ENCODE measurements at places on chromosomes 5 and 9.

DNA sequence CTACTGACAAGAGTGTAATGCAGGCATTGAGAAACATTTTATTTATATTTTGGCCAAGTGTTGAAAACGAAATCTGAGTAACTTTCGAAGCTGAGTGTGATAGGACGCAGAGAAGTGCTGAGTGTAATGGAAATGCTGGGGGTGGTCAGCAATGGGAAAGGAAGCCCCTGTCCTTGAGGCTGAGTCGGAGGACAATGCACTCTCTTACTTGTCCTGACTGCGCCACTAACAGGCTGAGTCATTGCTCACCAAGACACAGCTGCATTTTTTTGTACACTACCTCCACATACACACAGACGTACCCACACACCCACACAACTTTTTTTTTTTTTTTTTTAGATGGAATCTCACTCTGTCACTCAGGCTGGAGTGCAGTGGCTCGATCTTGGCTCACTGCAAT lies 637.7 kb downstream of the SLCO4C1 start:
- no peak for DNase-seq

GRCh38 chr5:6734781-6735180 lies 21.5 kb downstream of the TENT4A start:
- no peak for DNase-seq

GRCh38 chr5:102974177-102974576 lies 145.8 kb downstream of the GIN1 start:
- DNase-seq = no peak

- DNase-seq = no peak
These were observed 68.1 kb upstream of the SPIN1 start for GRCh38 chr9:88319936-88320747.

DNA sequence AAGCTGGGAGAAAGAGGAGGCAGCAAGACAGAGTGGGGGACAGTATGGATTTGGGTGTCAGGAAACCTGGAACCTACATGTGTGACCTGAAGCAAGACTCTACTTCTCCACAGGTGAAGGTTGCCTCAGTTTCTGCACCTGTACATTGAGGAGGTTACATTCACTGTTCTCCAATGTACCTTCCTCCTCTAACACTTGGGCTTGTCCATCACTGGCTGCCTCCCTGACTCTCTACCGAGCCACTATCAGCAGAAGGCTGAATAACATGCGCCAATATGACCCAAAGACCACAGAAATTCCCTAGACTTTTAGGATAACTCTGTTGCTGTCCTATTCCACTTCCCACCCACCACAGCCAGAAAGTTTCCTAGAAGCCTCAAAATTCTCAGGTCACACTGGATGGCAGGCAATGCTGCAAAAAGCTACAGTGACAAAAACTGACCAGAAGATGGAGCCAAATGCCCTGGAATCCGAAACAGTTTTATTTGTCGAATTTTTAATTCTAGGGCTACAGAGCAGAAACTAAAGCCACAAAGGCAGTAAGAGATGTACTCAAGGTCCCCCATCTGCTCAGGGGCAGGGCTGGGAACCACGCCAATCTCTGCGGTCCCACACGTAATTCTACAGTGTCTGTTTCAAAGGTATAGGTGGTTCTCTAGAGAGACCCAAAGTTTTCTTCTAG lies 64.4 kb downstream of the FAM114A2 start:
- no peak for DNase-seq

- DNase-seq = no peak
These were observed 6.7 kb downstream of the PTCH1 start for GRCh38 chr9:95509851-95510708.

DNA sequence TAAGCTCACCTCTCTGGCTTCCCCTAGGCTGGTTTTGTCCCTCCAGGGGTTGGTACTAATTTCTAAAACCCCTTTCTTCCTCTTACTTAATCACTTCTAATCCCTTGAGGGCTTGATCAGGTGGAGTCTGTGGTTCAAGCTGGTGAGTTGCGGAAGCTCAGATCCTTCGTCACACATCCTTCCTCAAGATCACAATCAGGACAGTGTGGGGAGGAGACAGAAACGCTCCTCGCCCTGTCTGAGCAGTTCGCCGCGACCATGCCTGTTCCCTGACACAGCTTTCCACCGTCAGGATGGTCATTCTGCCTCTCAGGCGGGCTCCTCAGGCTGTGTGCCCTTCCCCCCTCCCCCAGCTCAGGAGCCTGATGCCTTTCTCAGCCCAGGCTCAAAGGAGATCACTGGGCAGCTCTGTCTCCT lies 24.3 kb downstream of the CPLX2 start:
- no peak for DNase-seq

DNA sequence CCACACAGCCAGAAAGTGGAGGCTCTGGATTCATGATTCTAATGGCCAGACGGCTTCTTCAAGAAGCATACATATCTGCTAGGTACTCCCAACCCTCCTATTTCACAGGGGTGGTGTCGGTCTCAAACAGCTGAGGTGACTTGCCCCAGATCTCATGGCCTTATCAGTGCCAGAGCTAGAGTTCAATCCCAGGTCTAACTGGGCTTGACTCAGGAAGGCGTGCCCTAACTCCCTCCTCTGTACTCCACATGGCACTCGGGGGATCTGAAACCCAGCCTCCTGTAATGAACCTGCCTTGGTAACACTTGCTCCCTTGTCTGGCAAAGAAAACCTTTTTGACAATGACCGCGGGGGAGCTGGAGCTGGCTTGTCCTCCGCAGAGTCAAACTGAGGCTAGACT lies 2.1 kb downstream of the QRFP start:
- DNase-seq = no peak

- DNase-seq = no peak
These were observed 69.5 kb upstream of the HSPB3 start for GRCh38 chr5:54385994-54386393.

- DNase-seq = no peak
These were observed 34.0 kb upstream of the KLF4 start for GRCh38 chr9:107523539-107523938.

DNA sequence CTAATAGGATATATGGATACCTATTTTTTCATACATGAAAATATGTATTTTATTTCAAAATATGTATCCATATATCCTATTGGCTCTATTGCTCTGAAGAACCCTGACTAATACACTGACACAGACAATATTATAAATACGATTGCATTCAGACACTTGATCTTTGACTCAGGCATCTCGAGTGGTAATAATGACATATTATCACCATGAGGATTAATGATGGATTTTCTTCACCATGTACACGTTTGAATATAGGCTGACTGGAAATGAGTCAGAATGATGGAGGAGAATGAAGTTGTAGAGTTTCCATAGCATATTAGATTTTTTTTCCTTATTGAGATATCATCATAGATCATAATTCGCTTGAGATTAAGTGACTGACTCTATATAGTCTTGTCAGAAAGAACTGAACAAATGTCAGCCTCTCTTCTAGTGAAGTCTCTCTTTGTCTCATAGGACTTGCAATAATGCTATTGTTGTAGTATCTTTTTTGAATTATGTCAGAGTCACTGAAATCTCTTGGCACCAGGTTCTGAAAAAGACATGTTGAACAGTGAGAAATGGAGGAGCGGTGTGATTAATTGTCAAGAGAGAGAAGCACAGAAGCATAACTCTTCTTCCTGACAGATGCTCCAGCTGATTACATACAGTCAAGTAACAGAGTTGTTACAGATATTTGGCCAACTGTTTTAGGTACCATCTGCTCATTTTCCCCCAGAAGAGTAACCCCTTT lies 41.4 kb upstream of the SLCO6A1 start:
- DNase-seq = no peak

- no peak for DNase-seq
These were observed 9.9 kb upstream of the PTGER4 start for GRCh38 chr5:40669606-40670390.

GRCh38 chr5:140634103-140634502 lies 1.1 kb upstream of the CD14 start:
- no peak for DNase-seq

DNA sequence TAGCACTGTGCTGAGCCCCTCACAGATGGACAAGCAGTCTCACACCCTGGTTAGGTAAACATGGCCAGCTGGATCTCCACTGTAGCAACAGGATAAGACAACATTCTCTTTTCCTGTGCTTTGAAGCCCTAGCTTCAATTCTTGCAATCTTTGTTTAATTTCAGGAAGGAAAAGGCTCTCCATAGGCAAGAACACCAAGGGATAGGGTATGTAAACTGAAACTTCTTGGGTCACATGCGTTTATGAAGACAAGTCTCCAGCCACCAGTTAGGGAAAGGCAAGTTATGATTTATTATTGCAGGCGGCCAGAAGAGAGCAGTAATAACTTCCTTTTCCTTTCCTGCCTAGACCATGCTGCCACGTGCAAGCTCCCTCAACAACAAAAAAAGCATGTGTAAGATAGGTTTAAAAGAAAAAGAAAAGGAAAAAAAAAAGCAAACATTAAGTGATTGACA lies 50.1 kb upstream of the POU5F2 start:
- no peak for DNase-seq

DNA sequence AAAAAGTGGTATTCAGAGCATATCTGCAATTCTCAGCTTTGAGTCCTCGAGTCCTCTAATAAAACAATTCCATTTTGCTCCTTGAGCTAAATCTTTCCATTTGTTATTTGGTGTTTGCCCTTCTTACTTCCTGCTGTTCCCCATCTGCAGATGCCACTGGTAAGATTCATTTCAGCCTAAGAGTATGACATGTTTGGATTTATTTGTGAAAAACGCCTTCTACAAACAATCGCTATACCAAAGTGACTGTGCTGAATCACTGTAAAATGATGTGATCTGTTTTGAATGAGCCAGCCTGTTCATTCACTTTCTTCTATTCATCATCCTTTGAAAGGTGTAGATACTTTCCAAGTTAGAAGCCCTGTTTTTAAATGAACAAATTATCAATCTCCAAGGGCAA lies 27.7 kb downstream of the KCTD16 start:
- no peak for DNase-seq

- DNase-seq = no peak
These were observed 14.6 kb upstream of the F2R start for GRCh38 chr5:76701298-76701697.

- no peak for DNase-seq
These were observed 23.9 kb upstream of the FANCC start for GRCh38 chr9:95341293-95341962.

- no peak for DNase-seq
These were observed 299.6 kb upstream of the GRIN3A start for GRCh38 chr9:102038006-102038405.

- no peak for DNase-seq
These were observed 186.4 kb downstream of the CDK5RAP2 start for GRCh38 chr9:120393386-120394057.

DNA sequence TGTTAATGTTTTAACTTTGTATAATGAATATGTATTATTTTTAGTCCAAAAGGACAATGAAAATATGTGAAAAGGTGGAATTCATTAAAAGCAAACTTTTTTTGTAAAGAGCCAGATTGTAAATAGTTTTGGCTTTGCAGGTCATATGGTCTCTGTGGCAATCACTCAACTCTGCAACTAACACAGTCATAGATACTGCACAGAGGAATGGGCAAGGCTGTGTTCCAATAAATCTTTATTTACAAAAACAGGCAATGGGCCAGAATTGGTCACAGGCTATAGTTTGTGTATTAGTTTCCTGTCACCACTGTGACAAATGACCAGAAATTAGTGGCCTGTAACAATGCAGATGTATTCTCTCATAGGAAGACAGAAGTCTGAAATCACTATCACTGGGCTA lies 125.4 kb upstream of the PTCH1 start:
- DNase-seq = no peak

DNA sequence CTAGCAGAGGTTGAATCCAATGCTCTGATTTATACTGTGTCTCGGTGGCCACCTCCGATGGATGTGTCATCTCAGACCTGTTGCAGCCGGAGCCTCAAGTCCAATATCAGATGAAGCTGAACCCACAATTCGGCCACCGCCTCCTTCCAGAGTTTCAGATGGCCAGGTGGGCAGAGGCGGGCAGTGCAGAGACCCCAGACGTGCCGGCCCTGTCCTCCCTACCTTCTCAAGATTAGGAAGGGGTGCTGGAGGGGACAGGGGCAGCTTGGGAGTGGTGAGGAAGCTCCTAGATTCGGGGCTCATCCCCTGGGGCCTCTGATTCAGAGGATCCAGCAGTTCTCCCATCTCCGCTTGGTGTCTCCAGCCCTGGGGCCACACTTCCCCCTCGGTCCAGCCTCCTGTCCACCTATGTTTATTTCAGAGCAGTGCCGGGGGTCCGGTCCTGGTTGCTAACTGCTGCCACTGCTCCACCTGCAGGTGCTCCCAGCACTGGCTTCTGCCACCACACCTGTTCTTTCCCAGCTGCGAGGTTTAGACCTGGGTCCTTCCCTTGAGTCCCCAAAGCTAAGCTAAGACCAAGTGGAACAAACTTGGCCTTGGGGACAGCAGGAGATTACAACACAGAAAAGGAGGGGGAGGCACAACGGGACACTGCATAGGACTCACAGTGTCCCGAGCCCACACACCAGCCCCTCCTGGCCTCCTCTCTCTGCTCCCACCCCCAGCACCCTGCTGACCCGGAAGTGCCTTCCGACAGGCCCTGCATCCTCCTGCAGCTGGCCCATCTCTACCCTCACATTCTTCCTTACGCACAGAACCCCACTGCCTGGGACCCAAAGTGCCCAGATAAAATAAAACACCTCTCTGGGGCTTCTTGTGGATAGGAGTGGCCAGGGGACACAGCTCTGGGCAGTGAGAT lies 81.6 kb downstream of the NTNG2 start:
- DNase-seq = no peak

DNA sequence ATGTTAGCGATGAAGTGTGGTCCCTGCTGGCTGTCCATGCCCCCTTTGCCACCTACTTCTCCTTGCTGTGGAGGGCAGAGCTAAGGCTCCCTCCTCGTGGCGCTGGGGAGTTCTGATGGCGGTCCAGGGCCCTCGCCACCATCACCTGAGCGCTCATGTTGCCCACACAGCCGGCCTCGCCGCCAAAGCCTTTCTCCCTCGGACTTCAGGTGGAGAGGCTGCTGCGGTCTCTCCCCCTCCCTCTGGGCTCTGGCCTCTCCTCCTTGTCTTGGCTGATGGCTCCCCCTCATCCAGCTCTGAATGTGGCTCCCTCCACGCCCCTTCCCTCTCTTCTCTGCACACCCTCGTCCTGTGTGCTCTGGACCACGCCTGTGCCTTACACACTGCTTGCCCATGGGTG lies 14.5 kb upstream of the LPCAT1 start:
- DNase-seq = no peak

DNA sequence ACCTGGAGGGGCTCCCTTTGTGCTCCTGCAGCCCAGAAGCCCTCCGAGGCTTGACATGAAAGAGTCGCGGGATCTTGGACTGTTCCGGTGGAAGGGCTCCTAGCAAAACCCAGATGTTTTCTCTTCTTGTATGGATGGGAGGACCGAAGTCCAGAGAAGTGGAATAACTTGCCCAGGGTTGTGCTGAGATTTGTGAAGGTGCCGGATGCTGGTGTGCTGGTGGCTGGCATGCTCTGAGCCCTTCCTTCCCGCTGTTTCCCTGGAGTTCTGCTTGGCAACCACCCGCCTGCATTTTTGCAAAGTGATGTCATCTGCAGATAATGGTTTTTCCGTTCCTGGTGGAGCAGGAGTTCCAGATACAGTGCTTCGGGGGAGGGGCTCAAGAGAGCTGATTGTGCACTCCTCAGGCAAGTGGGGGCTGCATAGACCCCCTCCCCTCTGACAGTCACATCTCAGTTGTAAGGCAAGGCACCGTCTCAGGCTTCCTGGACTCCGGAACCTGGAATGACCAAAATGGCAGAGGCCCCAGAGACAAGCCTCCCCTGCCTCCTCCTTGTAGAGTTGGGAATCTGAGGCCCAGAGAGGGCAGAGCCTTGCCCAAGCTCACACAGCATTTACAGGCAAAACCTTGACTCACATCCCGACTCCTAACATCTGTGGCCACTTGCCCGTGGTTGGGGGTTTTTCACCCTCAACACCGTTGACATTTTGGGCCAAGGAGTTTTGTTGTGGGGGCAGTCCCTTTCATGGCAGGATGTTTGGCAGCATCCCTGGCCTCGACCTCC lies 157.0 kb downstream of the RGS3 start:
- DNase-seq = peak; percentile 35
